ENCODE measurements at places on chromosomes 5 and 9.

- DNase-seq, result no peak
Measured at GRCh38 chr5:171425596-171426244, 6.3 kb downstream of the FGF18 start.

DNA sequence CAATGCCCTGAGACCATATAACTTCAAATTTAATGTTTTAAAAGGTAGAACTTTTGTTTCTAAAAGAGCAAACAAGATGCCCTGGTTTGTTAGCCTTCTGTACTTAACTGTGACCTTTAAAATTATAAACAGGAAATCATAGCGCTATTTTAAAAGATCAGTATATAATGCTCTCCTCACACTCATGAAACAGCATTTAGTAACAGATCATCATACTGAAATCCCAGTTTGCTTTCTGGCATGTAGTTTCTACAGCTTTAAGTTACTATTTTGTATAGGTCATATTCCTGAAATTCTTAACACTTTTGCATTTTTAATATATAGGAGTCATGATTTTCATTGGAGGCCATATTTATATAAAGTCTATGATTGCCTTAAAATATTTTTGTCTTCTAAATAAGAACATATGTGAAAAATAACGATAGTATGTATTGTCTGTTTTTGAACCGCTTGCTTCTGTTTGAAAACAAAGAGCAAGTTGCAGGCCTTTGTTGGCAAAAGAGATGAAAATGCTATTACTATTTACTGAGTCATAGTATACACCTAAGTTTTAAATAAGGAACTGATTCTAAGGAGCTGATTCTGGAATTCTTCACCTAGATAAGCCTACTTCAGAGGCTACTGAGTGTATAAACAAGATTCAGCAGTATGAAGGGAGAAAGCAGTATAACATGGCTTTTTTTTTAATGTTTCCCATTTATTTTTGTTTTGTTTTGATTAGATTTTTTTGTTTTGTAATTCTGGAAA, 20.5 kb downstream of the SRFBP1 start:
- no peak for DNase-seq

DNA sequence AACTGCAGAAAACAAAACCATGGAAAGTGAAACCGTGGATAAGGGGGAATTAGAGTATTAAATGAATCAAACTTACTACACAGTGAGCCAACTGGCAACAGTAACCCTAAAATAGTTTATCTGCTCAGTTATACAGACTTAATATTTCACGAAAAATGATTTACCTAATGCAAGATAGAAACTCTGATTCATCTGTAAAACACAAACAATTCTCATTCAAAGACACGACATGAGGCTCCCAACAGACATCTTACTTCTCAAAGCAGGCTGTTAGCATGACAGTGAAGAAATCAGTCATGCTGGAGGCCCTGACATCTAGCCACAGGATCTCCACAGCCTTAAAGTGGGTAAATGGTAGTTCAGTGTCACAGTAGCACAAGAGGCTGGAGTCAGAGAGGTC, 131.2 kb downstream of the FBN2 start:
- DNase-seq, result no peak

- no peak for DNase-seq
Measured at GRCh38 chr9:130923611-130924447, 15.2 kb downstream of the FIBCD1 start.

GRCh38 chr5:68454766-68455165, 239.2 kb downstream of the PIK3R1 start:
- DNase-seq, result no peak

- DNase-seq, result no peak
Measured at GRCh38 chr5:109374625-109375024, 35.1 kb downstream of the PJA2 start.

GRCh38 chr9:22088717-22089061, 79.6 kb upstream of the CDKN2B start:
- DNase-seq, result no peak

GRCh38 chr9:121937240-121937639, 155.9 kb downstream of the TTLL11 start:
- no peak for DNase-seq

DNA sequence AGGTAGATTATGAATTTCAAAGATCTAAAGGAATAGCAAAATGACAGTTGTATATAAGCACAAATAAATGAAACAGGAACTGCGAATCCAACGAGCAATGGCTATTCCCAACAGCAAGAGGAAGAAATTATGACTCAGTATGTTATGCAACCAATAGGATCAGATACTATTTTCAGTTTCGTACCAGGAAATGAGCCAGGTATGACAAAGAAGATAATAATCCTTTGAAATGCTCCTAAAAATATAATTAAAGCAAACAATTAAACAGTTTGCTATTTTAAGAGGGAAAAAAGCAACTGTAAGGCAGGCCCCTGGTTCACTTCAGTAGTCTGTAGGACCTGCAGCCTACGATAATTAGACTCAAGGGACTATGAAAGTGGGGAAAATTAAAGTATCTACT, 58.9 kb downstream of the AUH start:
- DNase-seq, result no peak

DNA sequence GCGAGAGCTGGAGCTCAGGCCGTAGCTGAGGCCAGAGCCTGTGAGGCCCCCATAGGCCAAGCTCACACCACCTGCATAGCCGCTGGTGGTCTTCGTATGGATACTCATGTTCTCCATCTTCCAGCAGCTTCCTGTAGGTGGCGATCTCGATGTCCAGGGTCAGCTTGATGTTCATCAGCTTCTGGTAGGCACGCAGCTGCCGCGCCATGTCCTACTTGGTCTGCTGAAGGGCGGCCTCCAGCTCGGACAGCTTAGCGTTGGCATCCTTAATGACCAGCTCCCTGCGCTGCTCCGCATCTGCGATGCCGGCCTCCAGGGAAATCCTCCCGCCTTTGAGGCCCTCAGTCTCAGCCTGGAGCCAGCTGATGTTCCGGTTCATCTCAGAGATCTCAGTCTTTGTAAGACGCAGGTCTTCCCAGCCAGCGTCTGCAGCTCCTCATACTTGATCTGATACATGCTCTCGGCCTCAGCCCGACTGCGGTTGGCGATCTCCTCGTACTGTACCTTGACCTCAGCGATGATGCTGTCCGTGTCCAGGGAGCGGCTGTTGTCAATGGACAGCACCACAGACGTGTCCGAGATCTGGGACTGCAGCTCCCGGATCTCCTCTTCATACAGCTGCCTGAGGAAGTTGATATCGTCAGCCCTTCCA, 172.1 kb downstream of the PPP2R2B start:
- DNase-seq, result no peak

GRCh38 chr9:134386951-134387831, 60.9 kb downstream of the RXRA start:
- DNase-seq, result no peak

DNA sequence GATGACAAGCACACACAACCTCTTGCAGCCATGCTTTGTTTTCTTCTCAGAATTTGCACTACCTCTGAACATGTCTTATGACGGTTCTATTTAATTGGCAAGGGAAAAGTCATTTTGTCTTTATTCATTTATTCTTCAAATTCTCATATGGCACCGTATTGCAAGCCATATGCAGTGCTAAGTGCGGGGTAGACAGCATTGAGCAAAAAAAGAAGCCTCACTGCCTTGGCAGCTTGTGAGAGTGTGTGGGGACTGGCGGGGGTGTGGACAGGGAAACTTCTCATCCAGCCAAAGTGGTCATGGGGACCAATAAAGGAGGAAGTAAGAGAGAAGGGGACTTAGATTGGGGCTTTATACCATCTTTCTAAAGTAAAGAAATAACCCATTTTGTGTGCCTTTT, 160.0 kb downstream of the CDH12 start:
- DNase-seq, result no peak

DNA sequence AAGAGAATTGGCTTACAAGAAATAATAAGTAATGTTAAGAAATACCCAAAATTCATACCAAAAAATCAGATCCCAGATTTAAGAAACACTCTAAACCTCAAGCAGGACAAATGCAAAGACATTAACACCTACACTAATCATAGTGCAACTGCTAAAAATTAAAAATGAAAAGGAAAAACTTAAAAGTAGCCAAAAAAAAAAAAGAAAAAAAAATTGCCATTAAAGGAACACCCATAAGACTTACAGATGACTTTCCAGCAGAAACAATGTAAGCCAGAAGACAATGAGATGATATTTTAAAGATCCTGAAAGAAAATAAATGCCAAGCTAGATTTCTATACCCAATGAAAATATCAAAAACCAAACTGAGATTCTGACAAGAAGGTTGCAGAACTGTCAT, 101.5 kb downstream of the DENND1A start:
- DNase-seq, result no peak

DNA sequence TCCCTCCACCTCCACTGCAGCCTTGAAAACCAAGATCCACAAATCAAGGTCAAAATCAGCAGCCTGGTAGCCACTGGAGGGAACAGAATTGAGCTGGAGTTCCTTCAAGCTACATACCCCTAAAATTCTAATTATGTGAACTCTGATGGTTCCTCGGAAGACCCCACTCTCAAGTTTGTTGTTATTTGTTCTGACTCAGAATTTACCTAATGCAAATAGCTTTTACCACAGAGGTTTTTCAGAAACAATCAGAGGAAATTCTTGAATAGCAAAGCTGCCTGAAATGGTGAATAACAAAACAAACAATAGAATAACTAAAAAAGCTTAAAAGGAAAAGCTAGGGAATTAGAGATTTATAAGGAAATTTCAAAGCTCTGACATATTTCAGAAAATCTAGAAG, 220.0 kb downstream of the CDH18 start:
- DNase-seq, result no peak

DNA sequence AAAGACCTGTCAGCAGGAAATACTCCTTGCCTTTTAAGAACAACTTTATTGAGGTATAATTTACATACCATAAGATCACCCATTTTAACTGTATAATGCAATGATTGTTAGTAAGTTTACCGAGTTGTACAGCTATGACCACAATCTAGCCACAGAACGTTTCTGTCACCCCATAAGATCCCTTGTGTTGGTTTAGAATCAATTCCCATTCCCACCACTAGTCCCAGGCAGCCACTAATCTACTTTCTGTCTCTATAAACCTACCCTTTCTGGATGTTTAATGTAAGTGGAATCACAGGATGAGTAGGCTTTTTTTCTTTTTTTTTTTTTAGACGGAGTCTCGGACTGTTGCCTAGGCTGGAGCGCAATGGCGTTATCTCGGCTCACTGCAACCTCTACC, 4.4 kb downstream of the GPR107 start:
- DNase-seq, result no peak

All from activated naive CD4-positive, alpha-beta T cell treated with Interleukin-2 at 50 U/mL for 16 hours (primary cell).